Right atrium auricular region (tissue), 2 donors: ENCODE measurements at places on chromosomes 6 and 20. TPM values are rescaled to one million over a fixed set of nuclear protein-coding genes. Genes with fewer than 3 reads are reported as not detected.
A peak's percentile ranks its signal among the peaks of the same experiment; 100 is the strongest.

DNA sequence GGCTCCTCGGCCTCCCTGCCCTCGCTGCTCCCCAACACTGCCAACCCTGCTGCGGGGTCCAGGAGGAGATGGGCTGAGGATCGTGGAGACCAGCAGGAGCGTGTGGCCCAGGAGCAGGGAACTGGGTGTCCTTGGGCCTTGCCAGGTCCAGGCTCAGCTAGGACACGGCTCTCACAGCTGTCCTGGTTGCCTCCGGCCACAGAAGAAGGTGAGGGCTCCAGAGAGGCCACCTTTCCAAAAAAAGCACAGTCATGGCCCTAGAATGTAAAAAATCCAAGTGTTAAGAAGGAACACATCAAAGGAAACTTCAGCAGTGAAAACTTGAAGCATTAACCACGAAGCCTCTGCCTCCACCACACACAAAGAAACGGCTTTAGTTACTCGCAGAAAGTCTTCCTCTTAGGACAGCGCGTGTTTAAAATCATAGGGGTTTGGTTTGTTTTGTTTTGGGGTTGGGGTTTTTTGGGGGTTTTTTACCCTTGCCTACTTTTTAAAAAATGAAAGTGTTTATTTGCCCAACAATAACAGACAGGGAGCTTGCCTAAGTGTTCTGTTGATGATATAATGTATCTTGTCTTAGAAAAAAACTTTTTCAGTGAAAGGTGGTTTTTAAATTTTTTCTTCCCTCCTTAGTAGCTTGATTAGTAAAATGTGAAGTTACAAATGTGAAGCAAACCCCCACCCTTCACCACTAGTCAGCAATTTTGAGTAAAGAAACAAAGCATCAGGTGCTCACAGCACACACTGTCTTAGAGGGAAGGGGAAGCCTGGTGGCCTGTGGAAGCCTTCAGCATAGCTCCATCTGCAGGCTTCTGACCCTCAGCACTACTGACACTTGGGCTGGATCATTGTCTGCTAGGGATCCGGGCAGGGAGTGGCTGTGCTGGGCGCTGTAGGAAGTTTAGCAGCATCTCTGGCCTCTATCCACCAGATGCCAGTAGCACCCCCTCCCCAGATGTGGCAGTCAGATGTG lies 60.0 kb downstream of the PTPN1 start:
- no peak overlapping the region for H3K4me3 ChIP-seq
- no peaks in the 10 kb centered on the region for H3K27me3 ChIP-seq
- no peak overlapping the region for H3K27ac ChIP-seq
- DNase-seq = no peak
- H3K4me1 ChIP-seq = peaks cover 40% of the 10 kb centered on the region

GRCh38 chr20:3914446-3914845 lies 25.3 kb downstream of the PANK2 start:
- no peaks in the 10 kb centered on the region for H3K4me1 ChIP-seq
- peaks cover 52% of the 10 kb centered on the region for H3K36me3 ChIP-seq

DNA sequence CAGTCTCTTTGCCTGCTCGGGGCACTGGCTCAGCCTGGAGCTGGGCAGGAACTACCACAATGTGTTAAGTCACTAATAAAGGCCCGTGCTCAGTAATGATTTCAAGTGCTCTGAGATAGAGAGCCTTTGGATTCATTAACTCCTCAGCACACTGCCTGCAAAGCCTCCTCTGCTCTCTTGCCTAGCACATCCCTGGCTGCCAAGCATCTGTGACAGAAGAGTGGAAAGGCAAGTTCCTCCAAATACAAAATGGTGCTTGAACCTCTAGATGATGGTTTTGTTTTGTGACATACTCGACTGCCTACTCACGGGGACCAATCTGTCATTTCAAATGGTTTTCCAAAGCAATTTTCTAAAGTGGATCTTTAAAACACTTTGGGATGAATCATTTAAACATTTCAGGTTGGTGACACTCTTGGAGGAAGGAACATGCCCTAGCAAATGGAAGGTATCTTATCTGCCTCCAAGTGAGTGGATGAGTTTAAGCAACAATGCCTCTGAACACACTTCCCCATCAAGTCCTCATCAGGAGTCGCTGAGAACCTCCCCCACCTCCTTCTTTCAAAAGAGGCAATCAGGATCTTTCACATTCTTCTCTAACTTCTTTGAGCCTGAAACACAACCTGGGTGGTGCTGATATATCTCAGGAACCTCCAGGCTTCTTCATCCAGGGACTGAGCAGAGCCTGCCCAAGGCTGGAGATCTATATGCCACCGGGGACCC lies 35.8 kb downstream of the METTL24 start:
- H3K27ac ChIP-seq = no peak overlapping the region
- no peaks in the 10 kb centered on the region for H3K36me3 ChIP-seq
- no peaks in the 10 kb centered on the region for H3K27me3 ChIP-seq
- DNase-seq = no peak

- H3K4me3 ChIP-seq = no peak overlapping the region
- no peaks in the 10 kb centered on the region for H3K4me1 ChIP-seq
- no peak for DNase-seq
These were observed 142.4 kb downstream of the ZFP64 start for GRCh38 chr20:52049001-52049731.

DNA sequence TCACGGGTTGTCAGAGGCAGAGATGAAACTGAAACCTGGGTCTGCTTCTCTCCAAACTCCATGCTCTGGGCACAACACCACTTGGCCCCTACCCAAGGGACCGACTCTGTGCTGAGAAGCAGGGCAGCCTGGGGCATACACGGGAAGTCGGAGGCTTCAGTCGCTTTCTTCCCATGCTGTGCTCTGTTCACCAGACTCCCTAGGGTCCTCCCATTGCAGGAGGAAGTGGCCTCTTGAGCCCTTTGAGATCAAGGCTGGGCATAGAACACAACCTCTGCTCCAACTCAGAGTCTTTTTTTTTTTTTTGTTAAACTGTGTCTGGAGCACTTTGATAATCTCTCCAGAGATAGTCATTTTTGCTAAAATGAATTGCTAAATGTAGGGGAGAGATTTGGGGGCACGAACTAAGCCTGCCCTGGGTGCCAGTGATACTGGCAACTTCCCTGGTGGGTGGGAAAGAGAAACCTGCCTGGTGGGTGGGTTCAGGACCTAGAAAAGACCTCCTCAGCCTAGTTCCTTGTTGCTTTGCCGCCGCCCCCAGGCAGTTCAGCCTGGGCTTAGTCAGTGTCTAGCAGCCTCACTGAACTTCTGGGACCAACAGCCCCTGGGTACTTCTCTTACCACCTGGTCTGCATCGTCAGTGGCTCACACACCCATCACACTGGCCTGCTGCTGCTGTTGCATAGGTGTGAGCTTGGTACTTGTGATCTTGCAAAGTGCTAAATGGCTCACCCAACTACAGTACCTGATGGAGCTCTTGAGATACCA lies 62.0 kb downstream of the PPP1R14C start:
- no peak for DNase-seq
- peaks cover 47% of the 10 kb centered on the region for H3K4me1 ChIP-seq
- H3K36me3 ChIP-seq = no peaks in the 10 kb centered on the region
- no peak overlapping the region for H3K4me3 ChIP-seq
- H3K27ac ChIP-seq = no peak overlapping the region

- no peaks in the 10 kb centered on the region for H3K27me3 ChIP-seq
- H3K4me1 ChIP-seq = no peaks in the 10 kb centered on the region
- H3K36me3 ChIP-seq = no peaks in the 10 kb centered on the region
- peak; percentile 32 for DNase-seq
- no peak overlapping the region for H3K4me3 ChIP-seq
These were observed 85.8 kb downstream of the DZANK1 start for GRCh38 chr20:18380908-18381529.

- no peak overlapping the region for H3K4me3 ChIP-seq
- H3K36me3 ChIP-seq = no peaks in the 10 kb centered on the region
- no peak for DNase-seq
- H3K4me1 ChIP-seq = no peaks in the 10 kb centered on the region
- no peaks in the 10 kb centered on the region for H3K27me3 ChIP-seq
These were observed 26.6 kb upstream of the NPBWR2 start for GRCh38 chr20:64133951-64134407.

- H3K27ac ChIP-seq = no peak overlapping the region
- no peaks in the 10 kb centered on the region for H3K36me3 ChIP-seq
- H3K27me3 ChIP-seq = no peaks in the 10 kb centered on the region
- no peak for DNase-seq
- peaks cover 15% of the 10 kb centered on the region for H3K4me1 ChIP-seq
These were observed 164.0 kb upstream of the AGPAT4 start for GRCh38 chr6:161437851-161438250.

The MCHR2 gene
- not detected for total RNA-seq

The MDC1 gene
- total RNA-seq = 6.7 TPM
